ENCODE measurements at places on chromosomes 12 and 14. TPM values are rescaled to one million over a fixed set of nuclear protein-coding genes. Genes with fewer than 3 reads are reported as not detected.
A peak's percentile ranks its signal among the peaks of the same experiment; 100 is the strongest.

GRCh38 chr14:59832653-59833294, 37.8 kb downstream of the RTN1 start:
- H3K4me1 ChIP-seq: no peaks in the 10 kb centered on the region
- no peak overlapping the region for H3K4me3 ChIP-seq
- no peaks in the 10 kb centered on the region for H3K36me3 ChIP-seq
- no peaks in the 10 kb centered on the region for H3K27me3 ChIP-seq

- peaks cover 29% of the 10 kb centered on the region for H3K4me1 ChIP-seq
- H3K4me3 ChIP-seq: peak overlapping the region; percentile 98
- H3K27me3 ChIP-seq: no peaks in the 10 kb centered on the region
- peak overlapping the region; percentile 98 for H3K27ac ChIP-seq
These were observed 511 bp downstream of the ANO6 start for GRCh38 chr12:45216230-45216982.

MMP19 gene
- total RNA-seq: 1.5 TPM

DNA sequence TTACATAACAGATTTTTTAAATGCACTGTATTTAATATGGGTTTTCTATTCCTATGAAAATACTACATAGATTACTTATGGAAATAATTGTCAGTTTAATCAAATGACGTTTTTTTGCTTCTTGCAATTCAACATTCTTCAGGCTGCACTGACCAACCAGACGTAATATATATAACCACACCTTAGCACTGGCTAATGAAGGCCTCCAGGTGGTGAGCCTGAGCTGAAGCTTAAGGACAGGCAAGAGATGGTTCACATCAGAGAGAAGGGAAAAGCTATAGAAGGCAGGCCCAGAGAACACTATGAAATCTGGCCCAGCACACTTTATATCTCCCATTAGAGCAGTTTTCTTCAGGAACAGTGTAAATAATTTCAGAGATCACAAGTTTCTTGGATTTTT, 2.8 kb upstream of the MDGA2 start:
- H3K27me3 ChIP-seq: peaks cover 37% of the 10 kb centered on the region
- no peaks in the 10 kb centered on the region for H3K36me3 ChIP-seq
- H3K4me3 ChIP-seq: no peak overlapping the region
- DNase-seq: no peak

DNA sequence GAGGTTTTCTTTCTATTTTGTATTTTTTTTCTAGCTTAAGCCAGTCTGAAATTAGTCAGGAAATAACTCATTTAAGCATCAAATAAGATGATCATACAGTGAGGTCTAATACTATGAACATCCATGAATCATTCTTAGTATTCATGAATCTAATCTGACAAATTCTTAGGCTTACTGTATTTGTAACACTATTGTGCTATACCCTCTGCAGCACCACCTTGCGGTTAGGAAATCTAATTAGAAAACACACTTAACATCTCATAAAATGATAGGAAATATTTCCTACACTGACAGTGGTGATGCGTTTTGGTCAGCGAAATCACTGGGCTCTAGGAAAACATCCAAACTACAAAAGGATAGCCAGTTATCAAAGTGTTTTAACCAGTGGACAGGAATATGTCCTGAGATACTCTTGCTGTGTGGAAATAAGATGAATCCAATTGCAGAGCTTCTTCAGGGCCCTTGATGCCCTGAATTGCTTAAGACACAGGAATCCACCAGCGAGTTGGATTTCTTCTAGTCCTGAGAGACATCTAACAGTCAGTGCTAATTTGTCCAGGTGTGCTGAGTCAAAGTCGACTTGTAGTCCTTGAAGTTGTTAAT, 109.3 kb upstream of the MYF6 start:
- no peak overlapping the region for H3K4me3 ChIP-seq
- no peak overlapping the region for H3K27ac ChIP-seq
- no peaks in the 10 kb centered on the region for H3K36me3 ChIP-seq
- H3K4me1 ChIP-seq: no peaks in the 10 kb centered on the region
- DNase-seq: no peak

- H3K27ac ChIP-seq: no peak overlapping the region
- H3K36me3 ChIP-seq: no peaks in the 10 kb centered on the region
- no peak overlapping the region for H3K4me3 ChIP-seq
- no peaks in the 10 kb centered on the region for H3K27me3 ChIP-seq
- H3K4me1 ChIP-seq: no peaks in the 10 kb centered on the region
These were observed 49.7 kb upstream of the ERGIC2 start for GRCh38 chr12:29430716-29431044.

CAMKK2 gene
- 9.8 TPM for total RNA-seq

DNA sequence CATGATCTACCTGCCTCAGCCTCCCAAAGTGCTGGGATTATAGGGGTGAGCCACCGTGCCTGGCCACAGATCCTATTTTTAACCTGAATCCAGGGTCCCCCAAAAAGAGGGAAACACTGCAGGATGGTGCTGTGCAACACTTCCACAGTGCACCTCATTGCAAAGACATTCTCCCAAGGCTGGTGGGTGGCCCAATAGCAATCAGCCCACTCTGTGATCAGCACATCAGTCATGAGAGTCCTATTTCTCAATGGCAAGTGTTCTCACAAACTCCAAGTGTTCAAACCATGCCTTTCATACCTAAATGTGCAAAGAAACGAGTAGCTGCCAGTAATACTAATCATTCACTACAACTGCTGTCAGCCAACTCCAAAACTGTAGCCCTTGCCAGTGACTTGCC, 612.9 kb downstream of the CCER1 start:
- H3K27ac ChIP-seq: no peak overlapping the region
- no peaks in the 10 kb centered on the region for H3K4me1 ChIP-seq
- no peaks in the 10 kb centered on the region for H3K27me3 ChIP-seq
- DNase-seq: no peak
